ENCODE measurements at places on chromosomes 3 and 15.

DNA sequence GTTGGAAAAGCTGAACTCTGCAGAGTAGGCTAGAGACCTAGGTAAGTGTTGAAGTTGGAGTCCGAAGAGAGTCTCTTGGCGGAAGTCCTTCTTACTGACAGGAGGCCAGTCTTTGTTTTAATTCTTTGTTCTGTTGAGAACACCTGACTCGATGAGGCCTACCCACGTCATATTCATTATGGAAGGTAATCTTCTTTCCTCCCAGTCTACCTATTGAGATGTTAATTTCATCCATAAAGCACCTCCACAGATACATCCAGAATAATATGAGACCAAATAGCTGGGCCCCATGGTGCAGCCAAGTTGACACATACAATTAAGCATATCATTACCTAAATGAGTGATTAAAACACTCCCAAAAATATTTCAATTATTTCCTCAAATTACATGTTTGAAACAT lies 515.5 kb downstream of the CADM2 start:
- DNase-seq = no peak

GRCh38 chr3:23952646-23953045 lies 7.6 kb downstream of the NR1D2 start:
- no peak for DNase-seq

DNA sequence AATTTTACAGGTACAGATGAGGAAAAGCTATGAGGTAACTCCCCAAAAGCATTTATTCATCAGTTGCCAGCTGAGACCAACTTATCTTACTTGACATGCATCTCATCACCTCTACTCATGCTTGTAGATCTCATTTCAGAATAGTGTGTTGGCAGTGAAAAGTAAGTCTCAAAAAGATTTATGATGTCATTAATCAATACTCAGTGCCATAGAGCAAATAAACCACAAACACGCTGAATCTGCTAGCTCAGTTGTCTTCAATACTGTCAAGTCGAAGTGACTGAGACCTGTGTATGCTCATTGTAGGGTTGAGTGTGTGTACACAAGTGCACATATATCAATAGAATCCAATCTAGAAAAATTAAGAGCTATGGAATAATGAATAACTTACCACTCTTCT lies 413.5 kb downstream of the CNTN3 start:
- DNase-seq = no peak

DNA sequence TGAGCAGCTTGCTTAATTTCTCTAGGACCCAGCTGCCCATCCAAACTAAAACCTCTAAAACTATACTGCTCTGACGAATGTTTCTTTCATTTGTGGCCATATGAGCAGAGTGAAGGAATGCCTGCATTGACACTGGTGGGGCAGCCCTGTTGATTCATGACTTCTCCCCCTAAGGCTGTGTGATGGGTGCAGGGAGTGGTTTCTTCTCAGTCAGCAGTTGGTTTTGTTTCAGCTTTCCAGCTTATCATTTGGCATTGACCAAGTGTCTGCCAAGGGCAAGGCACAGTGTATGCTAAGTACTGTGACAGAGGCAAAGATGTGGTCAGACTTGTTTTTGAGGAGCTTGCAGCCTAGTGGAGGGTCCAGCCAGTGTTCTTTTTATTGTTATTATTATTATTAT lies 4.7 kb downstream of the ABHD6 start:
- no peak for DNase-seq

GRCh38 chr3:63945558-63946096 lies 33.4 kb upstream of the SCAANT1 start:
- DNase-seq = no peak

DNA sequence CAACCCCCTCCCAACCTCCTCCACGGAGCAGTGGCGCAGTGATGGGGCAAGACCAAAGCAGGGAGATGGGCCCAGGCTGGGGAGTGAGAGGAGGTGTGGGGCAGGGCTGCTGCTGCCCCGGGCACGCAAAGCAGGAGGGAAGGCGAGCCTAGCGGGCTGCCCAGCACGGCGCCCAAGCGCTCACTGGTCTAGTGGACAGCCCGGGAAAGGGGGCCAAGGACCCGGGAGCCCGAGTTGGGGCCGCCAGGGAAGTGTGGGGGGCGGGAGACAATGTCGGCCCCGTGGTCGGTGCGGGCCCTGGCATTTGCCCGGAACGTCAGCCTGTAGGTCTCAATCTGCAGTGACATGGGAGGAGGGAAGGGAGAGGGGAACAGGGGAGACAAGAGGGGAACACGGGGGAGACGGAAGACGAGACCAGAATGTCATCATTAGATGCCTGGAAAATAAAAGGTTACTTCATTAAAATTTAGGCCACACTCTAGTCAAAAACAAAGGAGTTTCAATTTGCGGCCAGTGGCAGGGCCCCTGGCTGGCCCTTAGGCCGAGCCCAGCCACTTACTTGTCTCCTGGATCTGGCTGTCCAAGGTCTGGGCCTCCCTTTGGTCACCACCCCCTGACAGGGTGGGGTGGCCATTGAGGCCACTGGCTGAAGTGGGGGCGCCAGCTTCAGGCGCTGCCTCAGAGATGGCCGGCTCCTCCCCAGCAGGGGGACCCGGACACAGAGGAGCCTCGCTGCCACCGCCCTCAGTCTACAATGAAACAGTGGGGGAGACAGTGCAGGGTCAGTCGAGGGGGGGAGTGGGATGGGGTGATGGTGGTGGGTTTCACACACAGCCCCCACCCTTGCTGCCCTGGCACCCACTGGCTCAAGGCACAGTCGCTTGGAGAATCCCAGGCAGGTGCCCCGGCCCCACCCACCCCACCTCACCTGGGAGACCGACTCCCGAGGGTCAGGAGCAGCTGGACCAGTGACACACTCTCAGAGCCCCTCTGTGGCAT lies 50.0 kb downstream of the DHX30 start:
- no peak for DNase-seq

GRCh38 chr3:9403463-9403862 lies 6.0 kb downstream of the SETD5 start:
- DNase-seq = no peak

- no peak for DNase-seq
These were observed 21.7 kb downstream of the MELTF start for GRCh38 chr3:197007953-197008352.

GRCh38 chr15:75827691-75828090 lies 15.6 kb upstream of the UBE2Q2 start:
- DNase-seq = no peak

- no peak for DNase-seq
These were observed 84.9 kb upstream of the LRRFIP2 start for GRCh38 chr3:37259291-37259690.
